NCI-H226 (cell line): ENCODE measurements at places on chromosomes 11 and 22.

- DNase-seq = peak; percentile 76
These were observed 24.0 kb downstream of the MIAT start for GRCh38 chr22:26681395-26681821.

- DNase-seq = peak; percentile 70
These were observed 258.9 kb downstream of the SWAP70 start for GRCh38 chr11:9922806-9923205.

DNA sequence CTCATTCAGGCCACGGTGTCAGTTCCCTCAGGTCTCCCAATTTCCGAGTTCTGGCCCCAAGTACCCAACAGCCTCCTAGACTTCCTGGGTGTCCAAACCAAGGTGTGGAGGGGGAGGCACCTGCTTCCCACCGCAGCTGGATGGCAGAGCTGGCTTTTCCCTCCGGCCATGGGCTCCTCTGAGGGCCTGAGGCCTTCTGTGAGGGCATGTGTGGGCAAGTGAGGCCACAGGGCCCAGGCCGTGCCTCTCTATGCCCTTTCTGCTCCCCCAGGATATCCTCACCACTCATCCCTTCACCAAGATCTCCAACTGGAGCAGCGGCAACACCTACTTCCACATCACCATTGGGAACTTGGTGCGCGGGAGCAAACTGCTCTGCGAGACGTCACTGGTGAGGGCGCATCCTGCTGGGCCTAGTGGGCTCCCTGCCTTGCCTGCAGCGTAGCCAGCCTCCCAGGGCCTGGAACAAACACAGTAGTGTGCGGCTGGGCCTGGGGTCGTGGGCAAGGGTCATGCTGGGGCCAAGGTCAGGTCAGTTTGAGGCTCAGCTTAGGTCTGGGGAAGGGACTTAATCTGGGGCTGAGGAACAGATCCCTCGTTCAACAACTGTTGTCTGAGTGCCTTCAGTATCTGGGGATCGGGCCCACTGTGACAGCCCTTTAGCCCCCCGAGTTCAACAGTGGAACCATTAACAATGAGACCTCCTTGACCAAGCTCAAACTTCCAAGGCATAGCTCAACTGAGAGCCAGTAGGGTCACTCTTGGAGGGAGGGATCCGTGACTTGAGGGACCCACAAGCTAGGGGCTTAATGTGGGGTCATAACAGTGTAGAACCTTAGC, 85.8 kb downstream of the MYO7A start:
- no peak for DNase-seq

GRCh38 chr11:86955111-86955360, 159 bp downstream of the FZD4 start:
- DNase-seq = no peak

GRCh38 chr22:40966726-40967085, 15.5 kb downstream of the RBX1 start:
- no peak for DNase-seq

- no peak for DNase-seq
These were observed 686.6 kb upstream of the FAT3 start for GRCh38 chr11:91538065-91538464.

- DNase-seq = no peak
These were observed 2.1 kb upstream of the DMC1 start for GRCh38 chr22:38572065-38572464.

- peak; percentile 62 for DNase-seq
These were observed 34.8 kb upstream of the CARS1 start for GRCh38 chr11:3091846-3092602.

DNA sequence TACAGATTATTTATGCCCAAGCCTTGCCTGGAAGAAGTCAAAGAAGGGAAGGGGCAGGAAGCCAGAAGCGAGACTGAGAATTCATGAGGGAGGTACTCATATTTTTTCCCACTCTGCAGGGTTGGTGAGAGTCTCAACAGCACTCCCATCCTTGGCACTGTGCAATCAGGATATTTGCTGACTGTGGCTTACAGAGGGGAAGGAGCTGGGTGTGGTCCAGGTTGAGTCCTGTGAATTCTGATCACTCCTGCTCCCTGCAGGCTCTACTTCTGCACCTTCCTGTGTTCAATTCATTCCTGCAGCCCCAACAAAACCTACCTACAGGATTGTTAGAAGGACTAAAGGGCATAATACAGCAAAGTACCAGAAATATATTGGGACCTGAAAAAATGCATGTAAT, 530.5 kb downstream of the INSC start:
- no peak for DNase-seq

GRCh38 chr11:4090258-4090657, 4.3 kb upstream of the RRM1 start:
- DNase-seq = no peak

DNA sequence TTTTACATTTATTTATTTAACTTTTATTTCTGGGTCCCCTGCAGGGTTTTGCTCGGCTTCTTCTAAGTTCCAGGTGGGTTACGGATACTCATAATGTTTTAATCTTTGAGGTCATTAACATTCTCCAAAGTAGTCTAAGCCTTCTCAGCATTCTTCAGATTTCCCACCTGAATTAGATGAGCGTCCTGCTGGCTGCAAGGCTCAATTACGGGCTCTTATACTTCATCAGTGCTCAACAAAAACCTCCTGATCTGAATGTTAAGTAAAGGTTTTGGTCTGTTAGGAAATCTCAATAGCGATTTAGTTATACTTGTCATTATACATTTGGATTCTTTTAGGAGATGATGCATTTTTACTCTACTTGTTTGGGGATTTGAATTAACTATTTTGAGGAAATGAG, 27.3 kb upstream of the NFRKB start:
- no peak for DNase-seq

GRCh38 chr11:109264128-109264527, 157.9 kb upstream of the C11orf87 start:
- no peak for DNase-seq

DNA sequence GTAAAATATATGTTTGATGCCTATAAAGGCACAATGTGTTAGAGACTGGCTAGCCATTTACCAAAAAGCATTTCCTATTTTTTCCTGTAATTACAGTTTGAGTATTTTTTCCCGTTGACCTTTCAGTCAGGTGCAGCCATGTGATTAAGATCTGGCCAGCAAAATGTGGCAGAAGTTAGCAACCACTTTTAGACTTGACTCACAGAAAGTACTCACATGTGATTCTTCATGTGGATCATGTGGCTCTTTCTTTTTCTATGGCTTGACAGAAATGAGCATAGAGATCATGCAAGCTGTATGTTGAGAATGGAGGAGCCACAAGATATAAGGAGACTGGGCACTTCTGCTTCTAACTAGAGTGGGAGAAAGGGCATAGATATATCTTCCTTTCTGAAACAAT, 27.3 kb upstream of the RAB38 start:
- no peak for DNase-seq

DNA sequence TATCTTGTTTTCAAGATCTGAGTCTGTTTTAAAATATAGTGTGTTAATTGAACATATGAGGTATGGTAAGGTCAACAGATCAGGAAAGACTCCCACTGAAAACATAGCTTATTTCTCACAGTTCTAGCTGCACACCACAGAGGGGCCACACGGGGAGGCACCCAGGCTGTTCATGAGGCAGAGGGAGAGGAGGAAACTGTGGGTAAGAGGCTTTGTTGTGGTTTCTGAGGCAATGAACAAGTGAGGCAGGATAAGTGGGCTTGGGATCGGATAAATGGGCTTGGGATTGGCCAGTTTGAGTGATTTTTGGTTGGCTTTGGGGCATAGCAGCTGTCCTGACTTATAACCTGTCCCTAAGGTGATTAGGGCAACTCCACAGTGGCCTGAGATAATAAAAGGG, 242.1 kb downstream of the LUZP2 start:
- DNase-seq = no peak

- DNase-seq = peak; percentile 91
These were observed at the start of gene PPFIA1 for GRCh38 chr11:70270104-70270876. Gene PPFIA1, plus strand, starts transcription at chr11:70270690. Its CDS starts 1,483 bp downstream, at chr11:70272173.

GRCh38 chr11:129695571-129696308, 119.9 kb upstream of the TMEM45B start:
- no peak for DNase-seq

DNA sequence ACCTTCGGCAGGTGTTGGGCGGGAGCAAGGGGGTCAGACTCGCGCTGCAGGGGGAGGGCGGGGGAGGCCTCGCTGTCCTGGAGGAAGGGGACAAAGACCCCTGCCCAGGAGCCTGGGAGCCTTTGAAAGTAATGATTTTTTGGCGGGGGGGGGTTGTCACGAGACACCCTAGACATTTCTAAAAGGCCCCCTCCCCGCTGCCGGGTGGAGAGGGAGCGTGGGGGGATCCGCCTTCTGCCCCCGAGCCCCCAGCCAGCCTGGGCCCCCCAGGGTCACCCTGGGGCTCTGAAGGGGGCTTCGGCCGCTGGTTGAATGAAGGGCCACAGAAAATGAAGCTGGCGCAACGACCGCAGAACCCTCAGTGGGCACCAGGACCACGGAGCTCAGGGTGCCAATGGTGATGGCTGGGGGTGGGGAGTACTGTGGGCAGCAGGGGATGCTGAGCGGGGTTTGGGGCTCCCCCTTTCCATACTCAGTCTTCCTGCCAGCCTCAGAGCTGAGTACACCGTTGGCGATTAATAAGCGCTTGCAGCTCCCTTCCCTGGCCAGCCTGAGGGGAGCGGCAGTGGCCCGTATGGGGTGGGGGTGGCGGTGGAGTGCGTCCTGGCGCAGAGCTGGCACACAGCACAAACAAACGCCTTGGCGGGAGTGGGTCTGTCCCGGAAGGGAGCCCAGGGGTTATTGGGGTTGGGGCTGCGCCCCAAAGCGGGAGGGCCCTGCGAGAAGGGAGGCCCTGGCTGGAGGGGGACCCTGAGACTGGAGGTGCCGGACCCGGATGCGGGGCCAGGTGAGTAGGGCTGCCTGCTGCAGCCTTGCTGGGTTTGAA, 1.2 kb upstream of the DUSP8 start:
- DNase-seq = no peak

GRCh38 chr22:44753189-44754042, 1.0 kb downstream of the ARHGAP8 start:
- DNase-seq = peak; percentile 10

GRCh38 chr22:43094085-43094484, 4.9 kb upstream of the TTLL1 start:
- DNase-seq = no peak

- DNase-seq = peak; percentile 57
These were observed 787 bp downstream of the LRRC10B start for GRCh38 chr11:61509043-61510029.

DNA sequence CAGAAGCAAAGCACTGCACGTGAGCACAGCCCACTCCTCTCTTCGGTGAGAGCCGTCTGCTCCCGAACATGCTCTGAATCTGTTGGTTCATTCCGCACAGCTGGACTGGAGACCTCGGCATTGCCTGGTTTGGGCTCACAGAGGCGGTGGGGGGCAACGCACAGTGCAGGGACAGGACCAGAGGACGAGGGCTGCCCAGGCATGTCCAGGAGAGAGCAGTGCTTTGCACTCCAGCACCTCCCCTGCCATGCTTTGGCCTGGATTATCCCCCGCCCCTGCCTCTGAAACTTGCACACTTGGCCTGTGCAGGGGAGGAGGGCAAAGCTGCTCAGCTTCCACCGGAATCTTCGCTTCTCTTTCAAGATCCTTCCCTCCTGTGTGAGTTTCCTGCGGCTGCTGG, 536.5 kb downstream of the BRD1 start:
- DNase-seq = no peak

GRCh38 chr11:134118006-134118405, 49.1 kb downstream of the JAM3 start:
- DNase-seq = no peak

DNA sequence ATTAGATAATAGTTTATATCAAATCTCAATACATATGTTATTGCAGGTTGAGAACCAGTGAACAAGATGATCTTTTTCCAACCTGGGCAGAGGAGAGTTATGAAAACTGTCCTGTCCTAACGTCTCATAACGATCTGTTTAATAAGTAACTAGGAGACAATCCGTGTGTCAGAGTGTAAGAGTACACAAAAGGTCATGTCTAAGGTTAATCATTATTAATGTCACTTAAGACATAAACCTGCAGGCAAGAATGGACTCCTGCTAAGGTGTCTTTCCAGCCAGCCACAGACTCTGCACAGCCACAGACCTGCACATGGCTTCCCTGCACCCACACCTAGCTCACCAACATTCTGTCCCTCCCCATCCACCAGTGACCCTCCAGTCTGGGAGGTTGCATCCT, 10.1 kb downstream of the SLC5A4 start:
- no peak for DNase-seq

GRCh38 chr22:29654882-29655281, 51.4 kb downstream of the NF2 start:
- DNase-seq = no peak

DNA sequence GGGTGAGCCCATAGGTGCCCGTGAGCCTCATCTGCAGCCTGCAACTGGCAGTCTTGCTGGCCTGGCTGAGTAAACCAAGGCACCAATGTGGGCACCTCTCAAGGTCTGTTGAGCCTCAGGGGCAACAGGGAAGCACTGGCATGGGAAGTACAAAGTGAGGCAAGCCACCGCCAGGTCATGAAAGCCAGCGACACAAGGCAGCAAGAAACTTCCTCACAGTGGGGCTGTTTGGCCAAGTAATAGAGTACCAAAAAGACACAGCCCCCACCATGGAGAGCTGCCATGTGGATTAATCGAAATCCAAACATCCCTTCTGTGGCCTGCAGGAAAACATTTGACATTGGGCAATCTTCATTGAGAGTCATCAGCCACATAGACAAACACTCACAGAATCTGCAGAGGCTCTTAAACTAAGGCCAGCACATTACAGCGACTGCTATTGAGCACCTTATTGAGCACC, 43.6 kb upstream of the FIBIN start:
- no peak for DNase-seq

GRCh38 chr11:95805869-95806268, 15.6 kb downstream of the CEP57 start:
- no peak for DNase-seq

DNA sequence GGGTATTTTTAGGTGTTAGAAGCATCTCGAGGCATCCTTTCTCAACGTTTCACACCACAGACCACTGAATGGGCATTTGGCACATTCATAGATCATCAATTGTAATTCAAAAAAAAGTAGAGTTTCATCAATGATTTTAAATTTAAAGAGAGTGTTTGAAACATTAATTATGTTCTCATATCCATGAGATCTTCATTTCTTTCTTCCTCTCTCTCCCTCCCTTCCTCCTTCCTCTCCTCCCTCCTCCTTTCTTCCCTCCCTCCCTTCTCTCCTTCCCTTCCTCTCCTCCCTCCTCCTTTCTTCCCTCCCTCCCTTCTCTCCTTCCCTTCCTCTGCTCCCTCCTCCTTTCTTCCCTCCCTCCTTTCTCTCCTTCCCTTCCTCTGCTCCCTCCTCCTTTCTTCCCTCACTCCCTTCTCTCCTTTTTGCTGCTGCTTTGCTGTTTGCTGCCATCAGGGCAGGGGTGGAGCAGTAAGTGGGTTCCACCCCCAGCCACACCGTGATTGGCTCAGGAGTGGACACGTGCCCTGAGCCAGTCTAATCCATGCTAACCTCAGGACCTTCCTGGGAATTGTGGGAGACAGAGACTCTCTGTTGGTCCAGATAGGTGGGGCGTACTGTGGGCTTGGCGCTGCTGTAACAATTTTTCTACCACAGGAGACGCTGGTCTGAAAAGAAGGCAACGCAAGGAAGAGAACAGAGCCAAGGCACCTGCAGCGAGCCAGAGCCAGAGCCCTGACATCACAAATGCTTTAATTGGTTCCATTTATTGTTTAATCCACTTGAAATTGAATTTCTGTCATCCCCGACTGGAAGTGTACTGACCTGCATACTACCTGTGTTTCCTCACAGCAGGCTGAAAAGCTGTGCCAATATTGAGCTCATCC, 33.7 kb upstream of the APOBEC3A start:
- peak; percentile 80 for DNase-seq
